ENCODE measurements at places on chromosomes 4 and X. TPM values are rescaled to one million over a fixed set of nuclear protein-coding genes. Genes with fewer than 3 reads are reported as not detected.

Gene MAGEA1
- total RNA-seq, result not detected

Gene GTPBP6
- 19.8 TPM for total RNA-seq

Gene FGFR3
- total RNA-seq, result 30.3 TPM

Gene NOX1
- not detected for total RNA-seq

Gene RNF150
- total RNA-seq, result 88.1 TPM

Gene TEX13B
- total RNA-seq, result not detected

Gene FAM236C
- total RNA-seq, result not detected

Gene MAGEA2
- total RNA-seq, result not detected

Gene INTU
- total RNA-seq, result 9.1 TPM

Gene WDR17
- total RNA-seq, result 6.6 TPM

Gene DTHD1
- total RNA-seq, result not detected

Gene CDX4
- total RNA-seq, result not detected

Gene TBC1D19
- 6.7 TPM for total RNA-seq

Gene EXOC1L
- total RNA-seq, result not detected

Gene CT45A3
- total RNA-seq, result not detected

Gene CLDN34
- not detected for total RNA-seq

Gene PPP4R3C
- not detected for total RNA-seq

Gene FOXP3
- total RNA-seq, result not detected

Gene SUPT20HL1
- total RNA-seq, result not detected

Gene ASB12
- not detected for total RNA-seq

Gene COX7B
- total RNA-seq, result 1,019 TPM

Gene FAM9B
- not detected for total RNA-seq

Gene TRAPPC2
- 9.0 TPM for total RNA-seq

Gene PDGFRA
- 84.0 TPM for total RNA-seq

Gene HPSE
- under 0.01 TPM for total RNA-seq

Gene FOXR2
- total RNA-seq, result not detected

Gene SLC9A6
- total RNA-seq, result 9.0 TPM

Gene DDX53
- total RNA-seq, result not detected

Gene DNAAF6
- total RNA-seq, result not detected

Gene NPY5R
- not detected for total RNA-seq

Gene ARX
- total RNA-seq, result 0.58 TPM

Gene SPANXN3
- not detected for total RNA-seq

Gene NWD2
- total RNA-seq, result 1.5 TPM

Gene GPC3
- 6.1 TPM for total RNA-seq

Gene KCTD8
- total RNA-seq, result not detected

Gene SLC7A11
- 2.7 TPM for total RNA-seq

Gene TLR7
- 0.55 TPM for total RNA-seq

Gene GPRIN3
- 19.8 TPM for total RNA-seq

Gene IBSP
- not detected for total RNA-seq

Gene RBM46
- total RNA-seq, result not detected

Gene GABRB1
- total RNA-seq, result not detected

Gene TRIM61
- total RNA-seq, result 0.73 TPM

Gene C4orf50
- total RNA-seq, result 1.8 TPM
